ENCODE measurements at places on chromosomes 5 and 9.

GRCh38 chr9:21037278-21037677 lies 5.8 kb upstream of the HACD4 start:
- no peaks in the 10 kb centered on the region for H3K36me3 ChIP-seq
- DNase-seq, result no peak
- H3K4me3 ChIP-seq, result no peak overlapping the region
- no peaks in the 10 kb centered on the region for H3K27me3 ChIP-seq

DNA sequence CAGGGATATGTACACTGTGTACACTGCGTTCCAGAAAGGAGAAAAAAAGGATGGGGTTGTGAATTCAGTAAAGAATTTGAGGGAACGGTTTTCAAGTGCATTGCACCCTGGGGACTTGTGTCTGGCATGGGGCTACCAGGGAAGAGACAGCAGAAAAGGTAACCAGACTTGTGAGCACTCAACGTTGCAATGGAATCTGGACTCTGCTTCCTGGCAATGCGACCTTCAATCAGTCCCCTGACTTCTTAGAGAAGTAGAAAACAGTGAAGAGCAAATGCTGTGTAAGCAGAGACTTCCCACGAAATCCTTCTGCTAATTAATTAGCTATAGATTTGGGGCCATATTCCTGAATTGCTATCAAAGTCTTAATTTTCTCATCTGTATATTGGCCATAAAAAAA lies 36.3 kb downstream of the MACIR start:
- H3K27me3 ChIP-seq, result no peaks in the 10 kb centered on the region
- no peaks in the 10 kb centered on the region for H3K36me3 ChIP-seq
- DNase-seq, result no peak
- H3K4me3 ChIP-seq, result no peak overlapping the region
- H3K27ac ChIP-seq, result no peak overlapping the region
- no peaks in the 10 kb centered on the region for H3K4me1 ChIP-seq

DNA sequence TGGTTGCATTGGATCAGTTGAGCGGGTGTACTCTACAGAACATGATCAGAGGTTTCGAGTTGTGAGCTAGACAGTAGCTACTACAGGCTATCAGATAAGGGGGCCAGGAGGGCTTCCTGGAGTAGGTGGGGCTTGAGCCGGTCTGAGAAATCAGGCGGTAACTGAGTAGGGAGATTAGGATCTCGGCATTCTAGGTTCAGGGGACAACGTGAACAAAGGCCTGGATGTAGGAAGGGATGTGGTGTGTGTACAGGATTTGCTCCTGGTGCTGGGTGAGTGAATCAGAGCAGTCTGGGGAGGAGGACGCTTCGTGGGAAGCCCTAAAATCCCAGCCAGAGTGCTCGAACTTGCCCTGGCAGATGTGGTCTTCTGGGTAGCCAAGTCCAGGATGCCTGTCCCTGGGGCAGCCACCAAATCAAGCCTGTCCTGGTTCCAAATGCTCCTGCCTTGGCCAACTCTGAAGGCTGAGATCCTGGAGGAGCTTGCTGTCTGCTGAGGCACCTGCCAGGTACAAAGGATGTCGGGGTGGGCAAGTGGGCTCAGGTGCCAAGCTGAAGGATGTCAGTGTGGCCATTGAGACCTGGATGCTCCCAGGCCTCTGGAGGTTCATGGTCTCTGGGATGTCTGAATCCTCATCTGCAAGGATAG lies 33.4 kb downstream of the STC2 start:
- H3K4me1 ChIP-seq, result no peaks in the 10 kb centered on the region
- DNase-seq, result no peak
- no peaks in the 10 kb centered on the region for H3K36me3 ChIP-seq
- H3K27me3 ChIP-seq, result no peaks in the 10 kb centered on the region
- no peak overlapping the region for H3K4me3 ChIP-seq

GRCh38 chr9:94076557-94076956 lies 7.7 kb upstream of the PTPDC1 start:
- no peak overlapping the region for H3K27ac ChIP-seq
- no peak for DNase-seq
- no peaks in the 10 kb centered on the region for H3K36me3 ChIP-seq

DNA sequence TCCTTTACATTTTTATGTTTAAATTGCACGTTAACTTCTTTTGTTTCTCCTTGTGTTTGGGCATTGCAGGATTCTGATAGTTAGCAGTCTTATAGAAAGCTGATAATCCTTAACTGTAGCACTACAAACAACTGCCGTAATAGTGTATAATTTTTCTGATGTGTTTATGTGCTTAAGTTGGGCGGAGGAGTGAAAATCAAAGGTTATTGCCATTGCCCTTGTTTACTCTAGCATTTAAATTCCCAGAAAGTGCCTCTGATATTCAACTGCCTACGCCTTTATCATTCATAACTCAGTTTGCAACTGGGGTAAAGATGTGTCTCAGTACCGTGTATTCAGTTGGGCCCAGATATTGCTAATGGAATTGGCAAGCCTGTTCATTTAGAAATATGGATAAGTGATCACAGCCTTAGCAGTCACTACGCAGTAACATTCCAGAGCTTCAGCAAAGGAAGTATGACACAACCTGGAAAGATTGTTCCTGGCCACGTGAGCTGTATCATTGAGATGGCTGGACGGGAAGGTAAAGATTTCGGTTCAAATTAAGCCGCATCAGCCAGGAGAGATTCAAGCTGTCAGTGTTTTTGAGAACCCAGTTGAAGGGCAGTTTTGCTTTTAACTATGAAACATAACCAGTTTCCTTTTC lies 28.1 kb upstream of the LRRTM2 start:
- no peak for DNase-seq
- no peaks in the 10 kb centered on the region for H3K36me3 ChIP-seq
- no peaks in the 10 kb centered on the region for H3K4me1 ChIP-seq
- H3K27me3 ChIP-seq, result no peaks in the 10 kb centered on the region

DNA sequence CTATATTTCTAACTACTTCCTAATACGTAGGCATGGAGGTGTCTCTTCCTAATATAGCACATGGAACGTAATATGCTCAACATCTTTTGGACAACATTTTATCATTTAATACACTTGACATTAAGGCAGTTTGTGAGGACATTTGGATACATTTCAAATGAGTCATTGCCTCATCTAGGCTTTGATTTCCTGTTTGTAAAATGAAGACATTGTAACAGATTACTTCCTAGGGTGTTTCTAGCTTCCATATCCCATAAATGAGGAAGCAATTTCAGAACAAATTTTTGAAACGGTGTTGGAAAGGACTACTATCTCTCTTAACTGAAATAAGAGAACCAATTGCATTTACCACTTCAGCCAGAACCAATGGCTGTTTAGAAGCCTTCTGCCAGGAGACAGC lies 38.7 kb downstream of the SLC28A3 start:
- no peaks in the 10 kb centered on the region for H3K36me3 ChIP-seq
- DNase-seq, result no peak
- no peaks in the 10 kb centered on the region for H3K27me3 ChIP-seq
- no peak overlapping the region for H3K27ac ChIP-seq
- H3K4me1 ChIP-seq, result no peaks in the 10 kb centered on the region

DNA sequence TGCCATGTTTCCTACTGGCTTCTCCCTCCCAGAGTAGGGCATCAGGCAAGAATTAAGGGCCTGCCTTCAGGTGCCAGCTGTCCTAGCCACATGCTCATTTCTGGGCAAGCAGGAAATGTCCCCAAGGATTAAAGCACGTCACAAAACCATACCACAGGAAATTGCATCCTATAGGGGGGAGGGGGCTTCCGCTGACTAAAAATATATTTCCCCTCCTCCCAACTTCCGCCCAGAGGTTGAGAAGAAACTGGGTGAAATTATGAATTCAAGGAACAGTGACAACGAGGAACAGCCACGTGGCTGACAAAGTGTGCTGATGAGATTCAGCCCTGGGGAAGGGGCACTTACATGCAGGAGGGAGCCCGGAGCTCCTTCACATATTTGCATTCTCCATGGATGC lies 4.1 kb downstream of the HBEGF start:
- peaks cover 11% of the 10 kb centered on the region for H3K4me1 ChIP-seq
- H3K27me3 ChIP-seq, result peaks cover 28% of the 10 kb centered on the region
- H3K27ac ChIP-seq, result no peak overlapping the region
- H3K36me3 ChIP-seq, result no peaks in the 10 kb centered on the region

DNA sequence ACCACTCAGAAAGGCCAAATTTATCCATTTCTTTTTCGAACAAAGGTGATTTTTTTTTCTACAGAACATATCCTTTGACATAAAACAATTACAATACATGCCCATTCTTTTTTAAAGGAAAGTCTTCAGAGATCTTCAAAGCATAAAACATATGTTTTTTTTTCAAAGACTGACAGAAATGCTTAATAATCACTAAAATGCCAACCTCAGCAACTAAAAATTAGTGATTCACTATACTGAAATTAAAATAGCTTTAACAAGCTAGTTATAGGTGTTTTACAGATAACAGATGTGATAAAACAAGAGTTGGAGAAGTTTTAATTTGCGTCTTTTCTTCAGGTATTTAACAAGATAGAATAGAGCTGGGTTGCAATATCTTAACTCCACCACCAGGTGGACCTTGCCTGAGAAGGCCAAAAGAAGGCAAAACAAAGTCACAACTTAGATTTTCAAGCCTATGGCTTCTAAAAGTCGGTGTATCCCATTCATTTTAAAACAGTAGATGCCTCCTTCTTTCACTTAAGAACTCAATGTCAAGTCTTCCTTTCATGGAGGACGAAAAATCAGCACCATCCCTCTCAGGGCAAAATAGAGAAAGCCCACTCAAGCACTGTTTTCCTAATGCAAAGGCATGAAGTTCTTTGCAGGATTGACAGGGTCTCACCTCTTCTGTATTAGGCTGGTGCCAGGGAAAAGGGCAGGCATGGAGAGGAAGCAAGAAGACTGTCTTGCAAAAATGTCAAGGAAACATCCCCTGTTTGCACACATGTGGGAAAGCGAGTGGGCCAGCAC lies 31.1 kb upstream of the CPLX2 start:
- H3K4me1 ChIP-seq, result no peaks in the 10 kb centered on the region
- no peak overlapping the region for H3K27ac ChIP-seq

GRCh38 chr9:114591291-114591787 lies 3.8 kb downstream of the ATP6V1G1 start:
- H3K4me1 ChIP-seq, result peaks cover 33% of the 10 kb centered on the region
- H3K27me3 ChIP-seq, result no peaks in the 10 kb centered on the region
- DNase-seq, result no peak

- no peak overlapping the region for H3K4me3 ChIP-seq
- DNase-seq, result no peak
- H3K27me3 ChIP-seq, result no peaks in the 10 kb centered on the region
Observed at GRCh38 chr5:6338871-6339270, 39.5 kb downstream of the MED10 start.

GRCh38 chr9:6689893-6690674 lies 44.6 kb upstream of the GLDC start:
- DNase-seq, result no peak
- H3K4me1 ChIP-seq, result peaks cover 2% of the 10 kb centered on the region
- H3K36me3 ChIP-seq, result no peaks in the 10 kb centered on the region
- no peak overlapping the region for H3K4me3 ChIP-seq
